Jurkat, Clone E6-1 (cell line): ENCODE measurements at places on chromosomes 4 and X.

- no peak for DNase-seq
These were observed 39.2 kb downstream of the SGMS2 start for GRCh38 chr4:107863850-107864371.

GRCh38 chrX:55142206-55142918 is 53.5 kb downstream of the PAGE2 start:
- no peak for DNase-seq

- DNase-seq: no peak
These were observed 162.5 kb upstream of the BCOR start for GRCh38 chrX:40260146-40260747.

GRCh38 chr4:109296527-109296926 is 5.9 kb downstream of the COL25A1 start:
- DNase-seq: no peak

DNA sequence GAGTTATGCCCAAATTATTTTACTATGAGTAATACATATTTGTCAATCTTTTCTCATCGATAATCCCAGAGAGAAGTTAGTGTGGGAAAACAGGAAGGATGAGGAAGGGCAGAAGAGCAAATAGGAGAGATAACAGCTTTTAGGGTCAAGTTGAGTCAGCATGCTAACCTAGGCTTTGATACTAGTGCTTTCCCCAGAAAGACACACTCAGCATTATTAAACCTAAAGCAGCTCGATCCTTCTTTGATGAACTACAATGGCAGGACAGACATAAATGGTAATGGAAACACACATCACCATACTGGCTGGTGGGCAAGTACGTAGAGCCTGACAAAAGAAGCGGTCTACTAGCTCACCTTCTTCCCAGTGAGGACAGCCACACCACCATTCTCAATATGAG is 20.5 kb downstream of the AIFM1 start:
- no peak for DNase-seq

- no peak for DNase-seq
These were observed 13.5 kb upstream of the PPM1K start for GRCh38 chr4:88297725-88298454.
